ENCODE measurements at places on chromosomes 11 and 22. TPM values are rescaled to one million over a fixed set of nuclear protein-coding genes. Genes with fewer than 3 reads are reported as not detected.

DNA sequence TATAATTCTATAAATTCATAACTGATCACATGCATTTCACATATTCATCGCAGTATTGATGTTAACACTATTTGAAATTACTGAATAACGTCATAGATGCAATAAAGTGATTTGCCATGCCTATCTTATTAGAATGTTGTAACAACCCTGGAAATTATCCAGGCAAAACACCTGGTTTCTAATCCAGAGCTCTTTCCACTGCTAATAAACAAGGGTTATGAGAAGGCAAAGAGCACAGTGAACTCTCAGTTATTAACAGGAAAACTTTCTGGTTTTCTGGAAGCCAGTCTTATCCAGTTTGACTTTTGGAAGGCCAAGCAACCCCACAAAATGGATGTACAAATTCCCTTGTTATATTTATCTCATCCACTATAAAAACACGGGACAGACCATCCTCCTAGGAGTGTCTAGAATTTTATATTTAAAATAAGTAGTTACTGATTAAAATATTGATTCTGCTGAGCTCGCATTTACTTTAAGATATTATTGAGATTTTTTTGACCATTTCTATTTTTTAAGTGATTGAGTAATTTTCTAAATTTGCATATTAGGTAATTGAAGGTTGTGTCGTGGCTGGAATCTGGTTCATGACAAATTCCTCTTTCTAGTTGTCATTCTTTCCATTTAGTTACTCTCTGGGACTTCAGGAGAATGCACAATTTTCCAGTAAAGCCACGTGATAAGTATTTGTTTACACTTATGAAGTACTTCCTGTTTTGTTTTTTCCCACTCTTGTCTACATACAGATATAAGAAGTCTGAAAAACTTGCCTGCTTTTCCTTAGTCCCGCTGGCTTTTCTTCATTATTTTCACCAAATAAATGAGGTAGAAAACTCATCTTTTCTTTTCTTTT lies 47.9 kb downstream of the DCUN1D5 start:
- DNase-seq: no peak

DNA sequence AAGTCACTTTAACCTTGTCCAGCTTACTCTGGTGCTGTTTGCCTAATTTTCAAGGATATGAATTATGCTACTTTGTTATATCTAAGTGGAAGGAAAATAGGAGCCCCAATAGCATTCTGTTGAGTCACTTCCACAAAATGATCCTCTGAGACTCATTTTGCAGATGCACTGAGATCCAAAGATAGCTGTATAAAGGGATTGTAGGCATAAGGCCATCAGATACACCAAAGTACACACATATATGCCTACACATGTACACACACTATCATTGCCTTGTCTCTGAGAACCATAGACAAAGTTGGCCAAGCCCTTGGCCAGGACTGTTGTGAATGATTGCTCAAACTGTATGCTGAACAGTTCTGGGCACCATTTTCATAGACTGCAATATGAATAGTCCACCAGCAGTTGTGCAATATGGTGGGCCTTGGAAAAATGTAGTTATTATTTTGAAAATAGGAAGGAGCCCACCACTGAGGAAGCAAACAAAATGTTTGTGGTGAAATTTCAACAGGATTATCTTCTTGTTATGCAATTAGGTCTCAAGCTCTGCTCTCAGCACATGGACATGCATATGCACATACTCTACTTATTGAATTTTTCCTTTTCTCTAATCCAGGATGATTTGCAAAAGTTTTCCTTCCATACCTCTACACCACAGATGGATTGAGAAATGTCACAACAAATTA lies 186.0 kb upstream of the CTSC start:
- DNase-seq: no peak

GRCh38 chr22:29806196-29806595 lies 31.9 kb downstream of the ASCC2 start:
- DNase-seq: no peak

DNA sequence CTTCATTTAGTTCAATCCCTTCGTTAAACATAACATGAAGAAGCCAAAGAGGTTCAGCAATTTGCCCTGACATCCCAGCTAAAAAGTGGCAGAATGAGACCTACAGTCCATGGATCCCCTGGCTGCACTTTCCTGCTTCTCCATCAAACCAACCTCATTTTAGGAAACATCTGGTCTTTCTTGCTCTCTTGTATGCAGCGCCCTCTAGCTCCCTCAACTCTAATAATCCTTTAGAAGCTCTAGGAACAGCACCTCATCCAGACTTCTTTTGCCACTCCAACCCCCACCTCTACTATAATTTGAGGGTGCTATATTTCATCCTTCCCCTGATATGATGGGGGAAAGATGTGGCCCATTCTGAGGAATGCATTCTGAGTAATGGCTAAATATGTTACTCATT lies 7.4 kb downstream of the CNTF start:
- DNase-seq: no peak

GRCh38 chr11:44750551-44751465 lies 24.0 kb downstream of the TSPAN18 start:
- no peak for DNase-seq

- DNase-seq: no peak
Observed at GRCh38 chr11:134571301-134571700, 159.3 kb upstream of the B3GAT1 start.

DNA sequence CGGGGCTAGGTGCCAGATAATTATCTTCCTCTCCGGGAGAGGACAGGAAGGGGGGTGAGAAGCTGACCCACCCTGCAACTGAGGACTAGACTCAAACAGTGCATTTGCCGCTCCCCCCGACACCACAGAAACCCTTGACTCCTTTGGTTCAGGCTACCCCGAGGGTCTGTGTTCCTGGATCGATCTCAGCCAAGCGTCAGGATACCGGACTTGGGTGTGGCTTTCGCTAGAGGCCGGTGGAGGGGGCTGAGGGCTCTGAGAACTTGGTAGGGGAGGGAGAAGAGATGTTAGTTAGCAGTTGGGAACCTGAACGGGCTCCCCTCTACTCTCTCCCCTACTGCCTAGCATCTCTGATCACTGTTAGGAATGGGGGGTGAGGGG lies 840 bp downstream of the SEZ6L start:
- no peak for DNase-seq

- no peak for DNase-seq
Observed at GRCh38 chr11:6817694-6818093, 18.2 kb upstream of the OR6A2 start.

DNA sequence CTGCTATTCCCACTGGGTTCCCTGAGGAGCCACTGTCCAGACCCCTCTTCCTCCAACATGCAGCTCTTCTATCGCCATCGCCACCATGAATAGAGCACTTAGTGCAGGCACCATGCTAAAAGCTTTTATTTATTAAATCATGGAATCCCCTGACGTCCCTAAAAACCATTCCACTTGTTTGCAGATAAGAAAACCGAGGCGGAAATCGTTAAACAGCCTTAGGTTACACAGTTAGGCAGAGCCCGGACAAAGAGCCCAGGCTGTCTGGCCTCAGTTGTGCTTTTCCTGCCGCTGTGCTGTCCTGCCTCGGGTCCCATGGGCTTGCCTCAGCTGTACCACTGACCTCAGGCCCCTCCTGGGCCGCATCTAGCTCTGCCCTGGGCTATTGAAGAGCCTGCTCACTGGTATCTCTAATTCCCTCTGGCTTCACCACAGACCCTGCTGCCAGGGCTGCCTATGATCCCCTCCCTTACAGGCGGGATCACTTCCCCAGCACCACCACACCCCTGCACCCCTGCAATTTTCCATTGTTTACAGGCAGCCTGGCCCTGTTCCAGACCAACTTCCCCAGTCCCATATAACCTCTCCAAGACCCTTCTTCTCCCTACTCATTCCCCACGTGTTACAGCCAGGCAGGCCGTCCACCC lies 13.0 kb upstream of the TUB start:
- no peak for DNase-seq

GRCh38 chr22:48975886-48976285 lies 851.8 kb downstream of the BRD1 start:
- DNase-seq: no peak

Gene DDIAS
- polyA plus RNA-seq: 4.4 TPM

Gene ANGPTL5
- not detected for polyA plus RNA-seq

Gene GLYAT
- polyA plus RNA-seq: not detected

Gene MRGPRE
- polyA plus RNA-seq: not detected

Gene TMEM45B
- not detected for polyA plus RNA-seq

Gene RAC2
- 13.7 TPM for polyA plus RNA-seq

Data from BJ (cell line).